ENCODE measurements at places on chromosomes 13 and 19.

GRCh38 chr13:30584051-30584731 is 33.5 kb upstream of the USPL1 start:
- no peak for DNase-seq

DNA sequence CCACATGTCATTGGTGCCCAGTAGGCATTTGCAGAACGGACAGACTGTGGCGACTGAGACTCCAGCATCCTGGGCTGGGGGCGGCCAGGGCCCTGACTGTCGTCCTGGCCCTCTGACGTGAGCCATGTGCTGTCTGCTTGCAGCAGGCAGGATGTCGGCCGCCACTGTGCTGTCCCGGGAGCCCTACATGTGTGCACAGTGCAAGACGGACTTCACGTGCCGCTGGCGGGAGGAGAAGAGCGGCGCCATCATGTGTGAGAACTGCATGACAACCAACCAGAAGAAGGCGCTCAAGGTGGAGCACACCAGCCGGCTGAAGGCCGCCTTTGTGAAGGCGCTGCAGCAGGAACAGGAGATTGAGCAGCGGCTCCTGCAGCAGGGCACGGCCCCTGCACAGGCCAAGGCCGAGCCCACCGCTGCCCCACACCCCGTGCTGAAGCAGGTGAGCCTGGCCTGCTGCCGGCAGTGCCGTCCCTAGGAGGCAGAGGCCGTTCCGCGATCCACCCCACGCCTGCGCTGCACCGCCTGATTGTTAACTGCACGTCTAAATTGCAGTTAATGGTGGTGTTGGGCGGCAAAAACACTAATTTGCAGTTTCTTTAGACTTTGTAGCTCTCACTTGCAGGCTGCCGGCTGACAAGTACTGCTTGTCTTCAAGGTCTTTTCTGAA is 14.2 kb downstream of the TSSK6 start:
- no peak for DNase-seq

GRCh38 chr13:43953370-43953769 is 73.7 kb downstream of the LACC1 start:
- no peak for DNase-seq

DNA sequence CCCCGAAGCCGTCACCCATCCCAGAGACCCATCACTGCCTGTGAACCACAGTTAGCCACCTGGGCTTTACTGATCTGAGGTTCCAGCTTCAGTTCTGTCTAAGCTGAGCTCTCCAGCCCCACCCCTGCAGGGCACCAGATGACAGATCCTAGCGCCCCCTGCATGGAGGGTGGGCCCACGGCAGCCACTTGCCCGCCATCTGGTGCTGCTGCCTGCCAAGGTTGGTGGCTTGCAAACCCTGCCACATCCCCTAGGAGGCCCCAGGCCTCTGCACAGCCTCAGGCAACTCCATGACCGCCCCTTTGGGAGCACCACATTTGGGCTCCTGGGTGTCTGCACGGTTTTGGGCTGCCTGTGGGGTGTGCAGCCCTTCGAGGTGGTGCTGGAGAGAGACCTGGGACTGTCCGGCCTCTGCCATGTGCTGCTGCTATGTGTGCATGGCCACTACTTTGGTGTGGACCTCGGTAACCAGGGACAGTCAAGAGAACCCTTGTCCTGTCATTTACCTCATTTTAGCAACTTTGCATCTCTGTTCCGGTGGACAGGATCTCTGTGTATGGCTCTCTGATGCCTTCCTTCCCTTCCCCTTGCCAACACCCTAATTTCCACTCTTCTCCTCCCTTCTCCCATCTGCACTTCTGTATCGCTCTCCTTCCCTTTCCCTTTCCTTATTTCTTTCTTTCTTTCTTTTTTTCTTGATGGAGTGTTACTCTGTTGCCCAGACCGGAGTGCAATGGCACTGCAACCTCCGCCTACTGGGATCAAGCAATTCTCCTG is 17.4 kb upstream of the SDHAF1 start:
- peak; percentile 86 for DNase-seq

- DNase-seq, result peak; percentile 79
Measured at GRCh38 chr19:10553087-10553667, 9.5 kb downstream of the ATG4D start.

GRCh38 chr13:40433577-40433976 is 232.9 kb downstream of the FOXO1 start:
- peak; percentile 87 for DNase-seq

GRCh38 chr19:18263324-18264136 is 10.7 kb downstream of the IQCN start:
- DNase-seq, result no peak

GRCh38 chr19:11197291-11198174 is at the start of gene KANK2:
TSS of gene KANK2 (minus strand) at chr19:11197545. CDS start at chr19:11194511, 3,034 bp downstream.
- peak; percentile 76 for DNase-seq
